ENCODE measurements at places on chromosomes 3 and 15. TPM values are rescaled to one million over a fixed set of nuclear protein-coding genes. Genes with fewer than 3 reads are reported as not detected.

DNA sequence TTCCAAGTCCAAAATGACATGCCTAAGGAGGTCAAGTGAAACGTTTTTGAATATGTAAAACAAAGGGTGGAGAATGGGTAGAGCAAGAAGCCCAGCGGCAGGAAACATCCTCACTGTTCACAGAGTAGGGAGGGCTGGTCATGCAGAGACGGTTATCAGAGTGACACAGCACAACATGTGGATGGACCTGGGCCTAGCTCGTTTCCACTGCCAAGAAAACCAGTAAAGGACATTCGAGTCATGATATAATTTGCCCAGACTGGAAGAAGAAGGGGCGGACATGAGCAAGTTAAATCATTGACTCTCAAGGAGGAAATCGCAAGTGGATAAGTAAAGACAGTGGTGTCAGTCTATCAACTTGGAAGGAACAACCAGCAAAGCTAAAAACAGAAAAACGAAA, 89.3 kb downstream of the LRIG1 start:
- no peak for DNase-seq

DNA sequence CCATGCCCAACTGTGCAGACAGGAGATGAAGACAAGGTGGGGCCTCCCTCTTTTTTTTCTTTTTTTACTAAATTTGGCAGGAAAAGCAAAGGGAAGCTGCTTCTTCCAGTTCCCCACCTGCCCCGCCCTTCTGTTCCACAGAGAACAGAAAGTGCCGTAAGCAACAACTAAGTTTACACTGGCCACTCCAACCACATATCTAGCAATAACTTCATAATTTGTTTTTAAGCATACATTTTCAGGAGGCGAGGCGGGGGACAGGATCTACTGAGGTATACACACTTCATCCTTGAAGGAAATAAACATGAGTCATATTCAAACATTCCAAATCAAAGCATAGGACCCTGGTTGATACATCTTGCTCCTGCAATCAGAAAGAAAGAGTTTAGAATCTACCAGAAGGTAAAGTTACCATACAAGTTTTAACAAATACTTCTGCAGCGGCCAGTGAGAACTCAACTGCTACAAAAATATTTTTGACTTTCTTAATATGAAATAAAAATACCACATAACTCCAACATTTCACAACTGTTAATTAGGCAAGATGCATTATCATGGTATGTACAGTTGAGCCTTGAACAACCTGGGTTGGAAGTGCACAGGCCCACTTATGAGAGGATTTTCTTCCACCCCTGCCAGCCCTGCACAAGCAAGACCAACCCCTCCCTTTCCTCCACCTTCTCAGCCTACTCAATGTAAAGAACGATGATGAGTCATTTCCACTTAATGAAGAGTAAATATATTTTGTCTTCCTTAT, 50.7 kb downstream of the FOXP1 start:
- DNase-seq: no peak

GRCh38 chr15:72178976-72179585, 18.5 kb downstream of the GRAMD2A start:
- no peak for DNase-seq

Gene SERPINI1
- 6.1 TPM for total RNA-seq

Gene ITIH1
- not detected for total RNA-seq

Gene SLC28A1
- 0.20 TPM for total RNA-seq

Gene MOBP
- total RNA-seq: not detected
